Activated gamma-delta T cell (primary cell): ENCODE measurements at places on chromosomes 11 and 22.
A peak's percentile ranks its signal among the peaks of the same experiment; 100 is the strongest.

GRCh38 chr11:62011881-62012280 lies 44.4 kb upstream of the FTH1 start:
- DNase-seq: no peak

DNA sequence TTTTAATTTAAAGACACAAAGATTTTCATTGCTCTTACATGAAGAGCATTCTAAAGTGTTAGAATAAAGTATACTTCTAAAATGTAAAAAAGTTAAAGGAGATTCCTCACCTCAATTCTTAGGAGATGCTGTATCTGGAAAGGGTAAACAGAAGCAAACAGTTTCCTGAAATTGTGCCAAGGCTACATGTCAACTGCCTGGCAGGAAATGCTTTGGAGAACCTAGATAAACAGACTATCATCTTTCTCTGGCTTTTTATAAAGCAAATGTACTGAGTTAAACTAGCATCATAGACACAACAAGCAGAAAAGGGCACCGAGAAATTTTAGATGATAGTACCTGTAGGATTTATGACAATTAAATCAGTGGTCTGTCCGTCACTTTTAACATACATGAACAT lies 24.7 kb upstream of the AKIP1 start:
- no peak for DNase-seq

GRCh38 chr11:65262381-65262680 lies 569 bp downstream of the POLA2 start:
- DNase-seq: no peak

- no peak for DNase-seq
Observed at GRCh38 chr11:119196833-119197483, 9.2 kb upstream of the CBL start.

GRCh38 chr11:111012491-111012890 lies 233.0 kb upstream of the POU2AF2 start:
- DNase-seq: no peak

- DNase-seq: no peak
Observed at GRCh38 chr22:37846433-37846832, 2.3 kb upstream of the ANKRD54 start.

GRCh38 chr11:2770096-2770751 lies 70.4 kb upstream of the KCNQ1OT1 start:
- DNase-seq: no peak

- DNase-seq: no peak
Observed at GRCh38 chr11:68905421-68906360, 2.0 kb downstream of the IGHMBP2 start.

GRCh38 chr11:64305691-64306562 lies 603 bp downstream of the ESRRA start:
- DNase-seq: peak; percentile 41

DNA sequence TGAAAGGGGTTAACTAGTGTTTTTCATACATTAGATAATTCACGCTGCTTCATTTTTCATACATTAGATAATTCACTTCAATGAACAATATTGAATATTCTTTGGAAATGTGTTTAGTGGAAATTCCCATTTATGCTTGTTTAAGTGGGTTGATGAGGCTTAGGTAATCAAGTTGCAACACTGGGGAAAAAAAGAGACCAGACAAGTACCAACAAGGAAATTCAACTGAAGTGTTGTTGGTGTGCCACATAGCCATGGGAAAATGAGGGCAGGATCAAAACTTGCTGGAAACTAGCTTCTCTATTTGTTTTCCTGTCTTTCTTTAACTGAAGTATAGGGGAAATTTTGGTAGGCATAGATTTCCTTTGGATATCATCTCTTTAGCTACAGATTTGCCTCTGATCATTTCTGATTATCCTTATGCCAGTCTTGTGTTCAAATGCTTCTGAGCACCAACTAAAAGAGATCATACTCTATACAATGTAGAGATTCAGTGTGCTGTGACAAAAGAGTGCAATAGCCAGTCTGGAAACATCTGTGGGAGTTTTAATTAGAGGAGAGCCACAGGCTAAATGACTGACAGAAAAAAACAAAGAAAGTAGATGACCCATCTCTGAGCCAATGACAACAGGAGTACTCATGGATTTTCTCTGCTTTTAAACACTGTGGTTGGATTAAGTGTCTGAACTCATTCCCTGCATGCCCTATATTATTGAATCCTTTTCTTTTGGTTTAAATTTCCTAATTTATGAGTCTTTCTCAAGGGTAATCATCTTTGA lies 67.6 kb upstream of the CTSC start:
- DNase-seq: no peak

- no peak for DNase-seq
Observed at GRCh38 chr22:44954149-44954548, 55.7 kb downstream of the PHF21B start.

GRCh38 chr11:116188350-116188749 lies 584.4 kb downstream of the BUD13 start:
- DNase-seq: no peak

DNA sequence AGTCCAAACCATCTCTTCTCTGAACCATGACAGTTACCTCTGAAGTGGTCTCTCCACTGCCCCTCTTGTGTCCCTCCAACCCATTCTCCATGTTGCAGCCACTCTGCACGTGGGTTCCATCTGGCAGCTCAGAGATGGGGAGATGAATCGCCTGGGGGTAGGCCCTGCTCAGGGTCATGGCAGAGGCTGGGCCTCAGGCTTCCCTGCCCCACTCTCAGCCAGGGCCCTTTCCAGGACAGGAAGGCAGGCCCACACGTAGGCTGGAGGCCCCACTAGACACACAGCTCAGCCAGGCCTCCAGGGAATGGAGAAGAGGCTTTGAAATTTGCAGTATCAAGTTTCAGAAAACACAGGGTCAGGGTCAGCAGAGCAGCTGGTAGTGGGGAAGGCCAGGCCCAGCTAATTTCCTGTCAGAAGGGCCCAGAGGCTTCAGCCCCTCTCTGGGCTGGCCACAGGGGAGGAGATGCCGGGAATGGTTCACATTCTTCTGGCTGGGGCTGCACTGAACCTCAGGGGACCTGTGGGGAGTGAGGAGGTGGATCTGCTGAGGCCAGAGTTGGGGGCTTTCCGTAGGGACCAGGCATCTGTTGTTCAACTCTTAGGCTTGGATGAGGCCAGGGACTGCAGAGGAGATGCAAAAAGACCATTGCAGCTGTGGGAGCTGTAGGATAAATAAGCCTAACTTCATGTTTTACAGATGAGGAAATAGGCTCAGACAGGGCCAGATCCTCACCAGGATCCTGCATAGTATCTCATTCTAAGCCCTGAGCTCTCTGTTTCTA lies 101.6 kb downstream of the SWAP70 start:
- DNase-seq: no peak

DNA sequence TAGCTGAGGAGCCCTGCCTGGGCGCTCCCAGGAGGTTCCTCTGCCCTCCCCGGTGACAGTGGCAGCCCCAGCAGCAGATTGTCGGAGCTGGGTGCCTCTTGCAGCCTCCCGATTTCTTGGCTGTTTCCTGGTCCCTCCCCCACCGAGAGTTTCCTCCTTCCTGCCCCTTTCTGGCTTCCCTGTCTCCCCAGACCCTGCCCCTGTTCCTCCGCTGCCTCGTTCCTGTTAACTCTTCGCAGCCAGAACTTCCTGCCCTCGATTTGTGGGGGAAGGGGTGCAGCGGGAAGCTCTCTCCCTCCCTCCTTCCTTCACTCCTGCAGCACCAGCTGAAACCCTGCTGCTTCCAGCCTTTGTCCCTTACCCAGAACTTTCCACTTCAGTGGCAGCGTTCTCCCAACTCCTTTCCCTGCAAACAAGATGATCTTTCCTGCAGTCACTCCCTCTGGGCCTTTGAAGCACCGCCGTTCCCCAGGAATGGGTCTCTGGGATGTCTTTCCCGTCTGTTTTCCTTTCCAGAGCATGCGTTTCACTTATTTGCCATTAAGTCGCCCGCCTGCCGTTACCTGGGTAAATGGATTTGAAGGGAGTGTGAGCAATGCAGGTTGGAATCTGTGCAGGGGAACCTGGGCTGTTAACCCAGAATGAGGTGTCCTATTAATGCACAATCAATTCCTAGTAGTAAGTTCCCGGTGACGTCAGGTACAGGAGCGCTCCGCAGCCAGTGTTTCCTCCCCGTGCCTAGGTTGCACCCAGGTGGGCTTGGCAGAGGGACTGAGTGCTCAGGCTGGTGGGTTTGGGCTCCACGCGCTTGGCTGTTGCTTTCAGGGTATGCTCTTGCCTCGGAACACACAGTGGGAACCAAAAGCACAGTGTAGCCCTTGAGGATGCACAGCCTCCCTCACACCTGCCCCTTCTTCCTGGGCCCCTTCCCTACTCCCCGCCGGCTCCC lies 4.3 kb downstream of the GRK2 start:
- no peak for DNase-seq

DNA sequence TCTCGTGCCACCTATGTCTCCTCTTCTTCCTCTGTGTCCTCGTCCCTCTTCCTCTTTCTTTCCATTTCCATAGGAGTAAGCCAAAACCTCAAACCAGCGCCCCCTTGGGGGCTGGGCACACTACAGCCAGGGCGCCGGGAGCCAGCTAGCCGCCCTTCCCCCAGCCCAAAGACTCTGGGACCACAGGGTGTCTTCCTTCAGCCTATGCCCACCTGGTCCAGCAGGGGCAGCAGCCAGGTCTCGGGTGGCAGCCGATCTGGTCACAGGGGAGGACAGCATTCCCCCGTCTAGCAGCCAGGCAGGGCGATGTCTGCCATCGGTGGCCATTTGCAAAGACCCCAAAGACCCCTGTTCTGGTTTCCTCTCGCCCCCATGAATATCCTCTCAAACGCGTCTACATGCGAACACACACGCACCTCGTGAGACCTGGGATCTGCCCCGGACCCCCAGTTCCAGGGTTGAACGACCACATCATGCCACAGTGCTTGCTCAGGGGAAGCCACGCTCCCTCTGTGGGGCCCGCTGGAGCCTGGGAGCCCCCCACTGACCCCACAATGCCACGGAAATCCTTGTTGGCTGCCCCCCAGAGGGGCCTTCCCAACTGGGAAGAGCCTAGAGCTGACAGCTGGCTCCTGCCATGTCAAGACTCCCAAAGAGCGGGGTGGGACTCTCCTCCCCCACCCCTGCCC lies 546.0 kb upstream of the CCDC179 start:
- DNase-seq: no peak

DNA sequence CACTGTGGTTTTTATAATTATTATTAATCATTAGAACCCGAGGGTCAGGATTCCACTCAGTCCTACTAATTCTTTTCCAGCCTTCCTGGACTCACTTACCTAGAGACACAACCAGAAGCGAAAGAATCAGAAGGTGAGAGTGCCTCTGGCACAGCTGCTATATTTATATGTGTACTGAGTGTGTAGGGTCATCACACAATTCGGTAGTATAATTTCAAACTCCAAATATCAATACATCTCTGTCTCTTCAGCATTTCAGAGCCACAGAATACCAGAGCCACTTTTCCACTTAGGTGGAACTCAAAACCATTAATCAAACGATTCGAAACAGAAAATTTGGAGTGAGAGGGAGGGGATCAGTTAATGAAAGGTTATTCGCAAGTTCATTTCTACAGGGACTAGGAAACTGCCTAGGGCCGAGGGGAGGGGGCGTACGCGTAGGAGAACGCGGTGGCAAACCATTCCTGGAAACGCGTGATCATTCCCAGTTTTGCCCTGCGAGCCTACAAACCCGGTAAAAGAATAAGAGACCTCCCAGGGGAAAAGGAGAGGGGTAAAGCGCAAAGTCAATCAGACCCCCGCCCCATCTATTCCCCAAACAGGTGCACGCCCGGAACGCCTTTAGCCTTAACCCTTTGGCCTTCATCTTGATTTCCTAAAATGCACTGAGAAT lies 5.4 kb downstream of the BSX start:
- no peak for DNase-seq

DNA sequence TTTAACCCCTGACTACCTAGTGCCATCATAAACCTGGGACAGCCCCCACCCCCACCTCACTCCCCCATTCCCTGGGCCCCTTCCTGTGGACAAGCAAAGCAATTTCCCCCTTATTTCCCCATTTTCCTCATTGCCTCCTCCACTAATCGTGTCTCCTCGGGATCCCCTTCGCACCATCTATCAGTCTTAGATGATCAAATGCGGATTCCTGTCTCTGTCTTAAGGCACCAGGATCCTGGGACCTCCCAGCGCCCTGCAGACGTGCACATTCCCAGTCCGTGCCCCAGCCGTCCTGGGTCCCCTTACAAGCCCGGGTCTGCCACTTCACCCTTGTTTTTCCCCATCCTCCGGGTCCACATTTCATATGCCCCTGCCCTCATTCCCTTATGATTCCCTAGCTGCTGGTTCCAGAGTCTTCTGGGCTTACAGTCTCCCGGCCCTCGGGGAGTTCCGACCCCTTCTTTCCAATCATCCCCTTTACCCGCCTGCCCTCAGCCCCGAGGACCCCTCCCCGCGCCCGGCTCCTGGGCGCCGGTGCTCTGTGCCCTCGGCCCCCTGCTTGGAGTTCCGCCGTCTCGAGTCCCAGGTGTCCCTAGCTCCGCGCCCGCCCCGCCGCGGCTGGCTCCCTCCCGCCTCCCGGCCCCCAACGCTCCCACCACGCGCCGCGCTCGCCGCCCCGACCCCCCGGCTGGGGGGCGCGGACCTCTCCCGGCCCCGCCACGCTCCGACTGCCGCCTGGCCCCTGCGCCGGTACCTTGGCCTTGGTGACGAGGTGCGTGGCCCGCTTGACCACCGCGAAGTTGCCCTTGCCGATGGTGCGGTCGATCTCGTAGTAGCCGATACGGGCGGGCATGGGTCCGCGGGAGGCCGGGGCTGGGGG lies 599 bp downstream of the SIK3 start:
- DNase-seq: no peak

- DNase-seq: no peak
Observed at GRCh38 chr22:27460591-27461347, 340.8 kb downstream of the MN1 start.

DNA sequence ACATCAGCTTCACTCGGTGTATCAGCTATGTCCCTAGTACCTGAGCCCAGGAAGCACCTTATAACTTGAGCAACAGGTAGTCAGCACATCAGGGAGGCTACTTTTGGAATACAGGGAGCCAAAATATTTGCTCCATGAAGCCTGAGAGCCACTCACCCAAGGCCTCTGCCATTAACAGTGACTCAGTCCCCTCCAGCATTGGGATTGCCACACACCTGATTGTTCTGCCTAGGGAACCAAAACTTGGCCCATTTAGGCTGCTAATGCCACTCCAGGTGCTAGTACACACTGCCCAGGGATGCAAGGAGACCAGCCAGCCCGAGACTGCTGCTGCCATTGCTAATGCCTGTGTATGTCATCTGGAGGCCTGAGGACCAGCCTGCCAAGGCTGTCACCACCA lies 773.6 kb upstream of the TENM4 start:
- no peak for DNase-seq

DNA sequence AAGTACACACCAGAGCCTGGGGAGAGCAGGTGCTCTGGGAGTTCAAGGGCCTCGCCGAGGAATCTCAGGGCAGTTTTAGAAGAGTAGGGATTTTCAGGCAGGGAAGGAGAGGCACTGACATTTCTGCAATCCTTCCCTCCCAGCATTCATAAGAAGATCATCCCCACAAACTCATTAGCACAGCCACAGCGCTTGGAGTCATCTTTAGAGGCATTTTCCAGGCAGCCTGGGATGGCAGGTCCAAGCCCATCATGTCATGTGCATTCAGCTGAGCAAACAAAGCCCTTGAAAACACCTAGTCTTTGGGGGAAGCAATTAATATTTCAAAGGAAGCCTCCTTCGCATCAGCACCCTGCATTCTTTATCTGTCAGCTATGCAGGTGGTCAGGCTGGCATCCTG lies 43.8 kb downstream of the MAP6 start:
- DNase-seq: no peak
